ENCODE measurements at places on chromosomes 7 and 10. TPM values are rescaled to one million over a fixed set of nuclear protein-coding genes. Genes with fewer than 3 reads are reported as not detected.

Gene BTBD16
- total RNA-seq: not detected

Gene GJC3
- total RNA-seq: not detected

Gene DLX5
- not detected for total RNA-seq

Gene HOXA9
- 27.9 TPM for total RNA-seq

Gene SNX10
- 0.80 TPM for total RNA-seq

Gene PRKCQ
- 0.72 TPM for total RNA-seq
